CD14-positive monocyte (primary cell): ENCODE measurements at places on chromosomes 7 and 10. TPM values are rescaled to one million over a fixed set of nuclear protein-coding genes. Genes with fewer than 3 reads are reported as not detected.
A peak's percentile ranks its signal among the peaks of the same experiment; 100 is the strongest.

The ACBD7 gene
- polyA plus RNA-seq: not detected

- H3K27me3 ChIP-seq: no peaks in the 10 kb centered on the region
- H3K27ac ChIP-seq: no peak overlapping the region
- no peak overlapping the region for H3K4me3 ChIP-seq
- no peaks in the 10 kb centered on the region for H3K36me3 ChIP-seq
Observed at GRCh38 chr10:2575460-2575859, 491.9 kb upstream of the PFKP start.

DNA sequence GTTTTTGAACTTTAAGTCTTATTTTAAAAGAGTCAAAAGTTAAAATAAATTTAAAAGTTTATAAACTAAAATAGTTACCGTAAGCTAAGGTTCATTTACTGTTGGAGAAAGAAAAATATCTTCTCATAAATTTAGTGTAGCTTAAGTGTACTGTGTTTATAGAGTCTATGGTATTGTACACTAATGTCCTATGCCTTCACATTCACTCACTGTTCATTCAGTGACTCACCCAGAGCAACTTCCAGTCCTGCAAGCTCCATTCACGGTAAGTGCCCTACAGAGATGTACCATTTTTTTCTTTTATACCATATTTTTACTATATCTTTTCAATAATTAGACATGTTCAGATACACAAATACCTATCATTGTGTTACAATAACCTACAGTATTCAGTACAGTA lies 97.6 kb downstream of the PTN start:
- no peaks in the 10 kb centered on the region for H3K36me3 ChIP-seq
- no peak overlapping the region for H3K27ac ChIP-seq
- no peak for DNase-seq
- no peaks in the 10 kb centered on the region for H3K27me3 ChIP-seq
- no peaks in the 10 kb centered on the region for H3K4me1 ChIP-seq

GRCh38 chr10:87534173-87534858 lies 29.6 kb downstream of the MINPP1 start:
- H3K4me1 ChIP-seq: peaks cover 16% of the 10 kb centered on the region
- H3K36me3 ChIP-seq: peaks cover 13% of the 10 kb centered on the region
- no peak for DNase-seq

The TRIM50 gene
- polyA plus RNA-seq: not detected

The MEOX2 gene
- polyA plus RNA-seq: not detected

GRCh38 chr7:41130086-41130485 lies 572.8 kb downstream of the INHBA start:
- no peaks in the 10 kb centered on the region for H3K27me3 ChIP-seq
- H3K4me3 ChIP-seq: no peak overlapping the region
- no peaks in the 10 kb centered on the region for H3K36me3 ChIP-seq
- no peak overlapping the region for H3K27ac ChIP-seq

DNA sequence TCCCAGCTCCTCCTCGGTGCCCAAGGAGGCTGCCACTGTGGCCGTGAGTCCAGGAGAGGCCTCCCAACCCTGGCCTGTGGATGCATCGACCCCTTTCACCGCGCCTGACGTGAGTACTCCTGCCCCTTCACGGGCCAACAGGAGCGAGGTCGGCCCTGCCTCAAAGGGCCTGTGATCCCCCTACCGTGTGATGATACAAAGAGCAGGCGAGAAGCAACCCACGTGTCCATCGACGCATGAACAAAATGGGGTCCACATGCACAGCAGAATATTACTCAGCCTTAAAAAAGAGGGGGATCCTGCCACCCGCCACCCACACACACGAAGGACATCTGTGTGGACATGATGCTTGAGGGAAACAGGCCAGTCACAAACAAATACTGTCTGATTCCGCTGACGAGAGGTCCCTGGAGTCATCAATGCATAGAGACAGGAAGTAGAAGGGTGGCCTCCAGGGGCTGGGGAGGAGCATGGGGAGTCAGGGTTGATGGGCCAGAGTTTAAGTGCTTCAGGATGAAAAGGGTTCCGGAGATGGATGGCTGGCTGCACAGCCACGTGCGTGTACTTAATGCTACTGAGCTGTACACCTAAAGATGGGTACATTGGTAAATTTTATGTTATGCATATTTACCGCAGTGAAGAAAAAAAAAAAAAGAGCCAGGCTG lies 151.9 kb downstream of the PRKAG2 start:
- H3K4me3 ChIP-seq: no peak overlapping the region
- peaks cover 9% of the 10 kb centered on the region for H3K36me3 ChIP-seq
- H3K27ac ChIP-seq: no peak overlapping the region
- no peaks in the 10 kb centered on the region for H3K27me3 ChIP-seq
- H3K4me1 ChIP-seq: peaks cover 15% of the 10 kb centered on the region
- DNase-seq: no peak

DNA sequence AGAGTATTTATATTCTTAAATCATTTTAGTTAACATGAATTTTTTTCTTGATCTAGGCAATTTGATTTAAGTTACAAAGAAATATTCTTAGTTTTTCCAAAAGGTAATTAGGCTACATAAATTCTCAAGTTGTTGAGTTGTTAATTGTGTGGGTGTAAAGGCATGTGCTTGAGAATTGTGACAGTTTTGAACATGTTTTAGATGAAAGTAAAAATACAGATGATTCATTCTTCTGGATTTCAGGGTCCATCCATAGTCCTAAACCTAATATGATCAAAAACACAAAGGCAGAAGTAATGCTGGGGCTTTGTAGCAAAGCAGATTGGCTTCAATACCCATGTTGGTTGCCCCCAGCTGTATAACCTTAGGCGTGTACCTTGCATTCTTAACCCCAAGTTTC lies 127.9 kb downstream of the CPED1 start:
- no peak for DNase-seq
- no peaks in the 10 kb centered on the region for H3K27me3 ChIP-seq
- no peak overlapping the region for H3K4me3 ChIP-seq
- no peaks in the 10 kb centered on the region for H3K4me1 ChIP-seq

- H3K4me1 ChIP-seq: peaks cover 14% of the 10 kb centered on the region
- DNase-seq: no peak
- no peaks in the 10 kb centered on the region for H3K36me3 ChIP-seq
- no peak overlapping the region for H3K4me3 ChIP-seq
Observed at GRCh38 chr7:158016180-158017097, 571.2 kb downstream of the PTPRN2 start.

The SH2D4B gene
- polyA plus RNA-seq: 0.01 TPM in 1 of 2 replicates, not detected in the other

The PTF1A gene
- not detected for polyA plus RNA-seq

- peak overlapping the region; percentile 81 for H3K4me3 ChIP-seq
- peaks cover 11% of the 10 kb centered on the region for H3K36me3 ChIP-seq
- H3K27me3 ChIP-seq: no peaks in the 10 kb centered on the region
- H3K4me1 ChIP-seq: peaks cover 36% of the 10 kb centered on the region
- no peak for DNase-seq
- H3K27ac ChIP-seq: peak overlapping the region; percentile 95
Observed at GRCh38 chr7:74092321-74092963, 8.8 kb downstream of the LIMK1 start.

- no peak overlapping the region for H3K4me3 ChIP-seq
- no peak overlapping the region for H3K27ac ChIP-seq
- H3K4me1 ChIP-seq: peaks cover 31% of the 10 kb centered on the region
- DNase-seq: no peak
Observed at GRCh38 chr7:142851919-142852318, 3.0 kb upstream of the EPHB6 start.

GRCh38 chr7:107037717-107038603 lies 6.5 kb upstream of the PRKAR2B start:
- H3K27ac ChIP-seq: no peak overlapping the region
- H3K36me3 ChIP-seq: no peaks in the 10 kb centered on the region
- peaks cover 43% of the 10 kb centered on the region for H3K4me1 ChIP-seq
- no peaks in the 10 kb centered on the region for H3K27me3 ChIP-seq
- DNase-seq: peak; percentile 58

DNA sequence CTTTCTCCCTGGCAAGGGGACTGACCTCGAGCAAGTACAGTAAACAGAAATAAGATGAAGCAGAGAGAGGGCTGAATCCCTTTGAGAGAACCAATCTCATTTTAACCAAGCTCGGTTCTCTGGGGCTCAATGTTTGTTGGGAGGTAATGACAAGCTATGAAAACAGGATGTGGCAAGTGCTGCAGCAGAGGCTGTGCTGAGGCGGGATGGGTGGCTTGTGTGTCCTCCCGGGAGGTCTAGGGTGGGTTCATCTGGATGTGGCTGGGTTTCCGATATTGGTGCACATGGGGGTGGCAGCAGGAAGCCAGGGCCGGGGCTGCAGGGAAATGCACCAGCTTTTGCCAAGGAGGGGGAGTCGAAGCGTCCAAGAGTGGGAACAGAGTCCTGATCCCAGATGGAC lies 84.5 kb downstream of the AOAH start:
- H3K4me3 ChIP-seq: no peak overlapping the region
- H3K4me1 ChIP-seq: no peaks in the 10 kb centered on the region
- H3K27ac ChIP-seq: peak overlapping the region; percentile 40
- DNase-seq: no peak

The FAM20C gene
- polyA plus RNA-seq: 1.5 TPM

The SLIT1 gene
- 0.05 TPM for polyA plus RNA-seq

GRCh38 chr7:30366606-30367005 lies 82.2 kb downstream of the ZNRF2 start:
- no peak overlapping the region for H3K4me3 ChIP-seq
- peaks cover 24% of the 10 kb centered on the region for H3K36me3 ChIP-seq
- no peaks in the 10 kb centered on the region for H3K4me1 ChIP-seq
- no peaks in the 10 kb centered on the region for H3K27me3 ChIP-seq

The VWDE gene
- not detected for polyA plus RNA-seq

The CALML3 gene
- polyA plus RNA-seq: not detected in 2 replicates

- H3K27ac ChIP-seq: no peak overlapping the region
- H3K4me3 ChIP-seq: no peak overlapping the region
- H3K27me3 ChIP-seq: no peaks in the 10 kb centered on the region
- H3K4me1 ChIP-seq: no peaks in the 10 kb centered on the region
Observed at GRCh38 chr7:563629-564170, 44.1 kb upstream of the PDGFA start.

The CH25H gene
- not detected for polyA plus RNA-seq

The RFC2 gene
- 42.1 TPM for polyA plus RNA-seq

The FAM185A gene
- 4.8 TPM for polyA plus RNA-seq

The SMKR1 gene
- polyA plus RNA-seq: not detected

DNA sequence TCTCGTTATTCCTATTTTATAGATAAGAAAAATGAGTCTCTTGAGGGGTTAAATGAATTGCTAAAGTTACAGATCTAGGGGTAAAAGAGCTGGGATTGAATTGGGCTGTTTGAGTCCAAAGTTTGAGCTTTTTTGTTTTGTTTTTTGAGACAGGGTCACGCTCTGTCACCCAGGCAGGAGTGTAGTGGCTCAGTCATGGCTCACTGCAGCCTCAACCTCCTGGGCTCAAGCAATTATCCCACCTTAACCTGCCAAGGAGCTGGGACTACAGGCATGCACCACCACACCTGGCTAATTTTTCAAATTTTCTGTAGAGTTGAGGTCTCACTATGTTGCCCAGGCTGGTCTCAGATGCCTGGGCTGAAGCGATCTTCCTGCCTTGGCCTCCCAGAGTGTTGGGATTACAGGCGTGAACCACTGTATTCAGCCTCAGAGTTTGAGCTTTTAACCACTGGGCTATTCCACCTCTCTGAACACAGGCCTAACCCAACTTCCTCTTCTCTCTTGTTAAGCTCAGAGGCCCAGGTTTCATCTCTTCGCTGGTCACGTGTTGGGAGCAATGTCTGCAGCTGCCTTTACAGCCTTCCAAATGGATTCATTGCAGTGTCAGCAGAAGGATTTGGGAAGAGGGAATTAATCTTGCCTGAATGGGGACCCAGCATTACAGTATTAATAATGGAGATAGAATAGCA lies 8.0 kb downstream of the SUFU start:
- peak overlapping the region; percentile 69 for H3K27ac ChIP-seq
- peak; percentile 62 for DNase-seq
- H3K4me1 ChIP-seq: peaks cover 46% of the 10 kb centered on the region
- H3K36me3 ChIP-seq: peaks cover 38% of the 10 kb centered on the region

GRCh38 chr10:122301811-122302115 lies 30.7 kb downstream of the BTBD16 start:
- H3K27ac ChIP-seq: no peak overlapping the region
- DNase-seq: no peak
- no peaks in the 10 kb centered on the region for H3K4me1 ChIP-seq
- no peaks in the 10 kb centered on the region for H3K36me3 ChIP-seq

GRCh38 chr7:99579956-99580777 lies 17.9 kb upstream of the TMEM225B start:
- H3K4me3 ChIP-seq: peak overlapping the region; percentile 11
- H3K27me3 ChIP-seq: peaks cover 24% of the 10 kb centered on the region
- peaks cover 13% of the 10 kb centered on the region for H3K4me1 ChIP-seq
- H3K27ac ChIP-seq: no peak overlapping the region
- no peak for DNase-seq

DNA sequence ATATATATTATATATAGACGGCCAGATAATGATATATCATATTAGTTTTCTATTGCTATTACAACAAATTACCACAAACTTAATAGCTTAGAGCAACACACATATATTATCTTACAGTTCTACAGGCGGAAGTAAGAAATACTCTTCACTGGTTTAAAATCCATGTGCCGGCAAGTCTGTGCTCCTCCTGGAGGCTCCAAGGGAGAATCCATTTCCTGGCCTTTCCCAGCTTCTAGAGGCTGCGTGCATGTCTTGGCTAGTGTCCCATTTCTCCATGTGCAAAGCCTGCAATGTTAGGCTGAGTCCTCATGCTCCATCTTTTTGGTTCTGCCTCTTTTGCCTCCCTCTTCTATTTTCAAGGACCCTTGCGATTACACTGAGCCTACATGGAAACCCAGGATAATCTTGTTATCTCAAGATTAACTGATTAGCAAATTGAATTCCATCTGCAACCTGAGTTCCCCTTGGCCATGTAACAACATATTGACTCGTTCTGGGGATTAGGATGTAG lies 23.9 kb upstream of the PNLIPRP3 start:
- H3K4me1 ChIP-seq: no peaks in the 10 kb centered on the region
- no peak for DNase-seq
- no peaks in the 10 kb centered on the region for H3K36me3 ChIP-seq
- no peaks in the 10 kb centered on the region for H3K27me3 ChIP-seq
- H3K27ac ChIP-seq: no peak overlapping the region

- no peaks in the 10 kb centered on the region for H3K27me3 ChIP-seq
- H3K36me3 ChIP-seq: no peaks in the 10 kb centered on the region
- DNase-seq: no peak
- no peak overlapping the region for H3K27ac ChIP-seq
- H3K4me1 ChIP-seq: no peaks in the 10 kb centered on the region
Observed at GRCh38 chr10:85761906-85762445, 604.6 kb downstream of the GRID1 start.

The NKX1-2 gene
- polyA plus RNA-seq: not detected in 2 replicates

- H3K4me1 ChIP-seq: no peaks in the 10 kb centered on the region
- DNase-seq: no peak
- no peaks in the 10 kb centered on the region for H3K27me3 ChIP-seq
- no peak overlapping the region for H3K27ac ChIP-seq
Observed at GRCh38 chr10:48557511-48558123, 47.3 kb downstream of the ARHGAP22 start.

DNA sequence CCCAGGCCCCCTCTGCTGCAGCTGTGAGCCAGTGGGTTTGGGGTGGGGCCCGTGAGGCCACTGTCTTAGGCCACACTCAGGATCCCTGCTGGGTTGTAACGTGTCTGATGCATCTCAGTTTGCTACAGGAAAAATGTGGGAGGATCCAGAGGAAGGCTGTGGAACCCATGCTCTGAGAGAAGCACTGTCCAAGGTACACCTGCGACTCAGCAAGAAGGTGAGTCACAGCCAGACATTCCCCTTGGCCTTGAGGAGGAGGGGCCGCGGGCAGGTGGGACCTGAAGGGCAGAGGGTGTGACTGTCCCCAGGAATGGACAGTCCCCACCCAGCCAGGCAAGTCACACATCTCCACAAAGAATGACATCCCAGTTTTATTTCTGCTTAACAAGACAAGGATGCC lies 27.8 kb upstream of the C10orf120 start:
- H3K36me3 ChIP-seq: no peaks in the 10 kb centered on the region
- DNase-seq: no peak
- H3K27me3 ChIP-seq: no peaks in the 10 kb centered on the region
- no peaks in the 10 kb centered on the region for H3K4me1 ChIP-seq
